Hepatocyte (in vitro differentiated cells): ENCODE measurements at places on chromosomes 4 and X.

DNA sequence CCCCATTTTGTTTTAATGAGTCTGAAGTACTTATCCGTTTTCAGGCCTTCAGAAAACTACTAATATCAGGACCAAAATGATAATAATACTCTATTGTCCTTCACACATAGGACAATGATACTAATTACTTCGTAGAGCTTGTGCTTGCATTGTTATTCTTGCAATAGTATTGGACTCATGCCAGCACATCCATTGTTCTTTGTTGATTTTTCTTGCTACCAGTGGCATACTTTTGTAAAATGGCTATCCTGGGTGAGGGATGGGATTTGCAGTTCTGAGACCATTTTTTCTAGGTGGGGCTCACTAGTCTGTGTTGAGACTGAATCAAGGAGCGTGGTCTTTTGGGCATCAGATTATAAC, 195.3 kb downstream of the MAML3 start:
- DNase-seq: no peak
- no peak overlapping the region for H3K4me3 ChIP-seq
- no peaks in the 10 kb centered on the region for H3K27me3 ChIP-seq
- no peak overlapping the region for H3K27ac ChIP-seq

DNA sequence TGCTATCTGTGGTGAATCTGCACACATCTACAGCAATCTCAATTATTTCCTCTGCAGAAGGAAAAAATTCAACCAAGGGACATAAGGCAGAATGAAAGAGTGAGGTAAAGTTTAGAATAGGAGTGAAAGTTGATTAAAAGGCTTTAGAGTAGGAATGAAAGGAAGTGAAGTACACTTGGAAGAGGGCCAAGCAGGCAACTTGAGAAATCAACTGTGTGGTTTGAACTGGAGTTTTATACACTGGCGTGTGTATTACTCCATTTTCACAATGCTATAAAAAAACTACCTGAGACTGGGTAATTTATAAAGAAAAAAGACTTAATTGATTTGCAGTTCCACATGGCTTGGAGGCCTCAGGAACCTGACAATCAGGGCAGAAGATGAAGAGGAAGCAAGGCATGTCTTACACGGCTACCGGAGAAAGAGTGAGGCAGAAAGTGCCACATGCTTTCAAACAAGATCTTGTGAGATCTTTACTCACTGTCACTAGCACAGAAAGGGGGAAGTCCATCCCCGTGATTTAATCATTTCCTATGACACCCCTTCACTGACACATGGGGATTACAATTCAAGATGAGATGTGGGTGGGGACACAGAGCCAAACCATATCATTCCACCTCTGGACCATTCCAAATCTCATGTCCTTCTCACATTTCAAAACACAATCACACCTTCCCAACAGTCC, 234.8 kb downstream of the IL15 start:
- H3K36me3 ChIP-seq: no peaks in the 10 kb centered on the region
- H3K4me3 ChIP-seq: no peak overlapping the region
- DNase-seq: no peak
- H3K27ac ChIP-seq: no peak overlapping the region
- no peaks in the 10 kb centered on the region for H3K4me1 ChIP-seq
- no peaks in the 10 kb centered on the region for H3K27me3 ChIP-seq

- H3K27ac ChIP-seq: no peak overlapping the region
- no peaks in the 10 kb centered on the region for H3K27me3 ChIP-seq
- H3K4me3 ChIP-seq: no peak overlapping the region
- DNase-seq: no peak
- no peaks in the 10 kb centered on the region for H3K36me3 ChIP-seq
Observed at GRCh38 chrX:75596178-75596577, 73.3 kb upstream of the ZDHHC15 start.

- DNase-seq: no peak
- H3K27ac ChIP-seq: no peak overlapping the region
- H3K36me3 ChIP-seq: no peaks in the 10 kb centered on the region
- no peak overlapping the region for H3K4me3 ChIP-seq
Observed at GRCh38 chr4:48133669-48134068, 381 bp downstream of the TXK start.
